ENCODE measurements at places on chromosomes 2 and 18.
A peak's percentile ranks its signal among the peaks of the same experiment; 100 is the strongest.

DNA sequence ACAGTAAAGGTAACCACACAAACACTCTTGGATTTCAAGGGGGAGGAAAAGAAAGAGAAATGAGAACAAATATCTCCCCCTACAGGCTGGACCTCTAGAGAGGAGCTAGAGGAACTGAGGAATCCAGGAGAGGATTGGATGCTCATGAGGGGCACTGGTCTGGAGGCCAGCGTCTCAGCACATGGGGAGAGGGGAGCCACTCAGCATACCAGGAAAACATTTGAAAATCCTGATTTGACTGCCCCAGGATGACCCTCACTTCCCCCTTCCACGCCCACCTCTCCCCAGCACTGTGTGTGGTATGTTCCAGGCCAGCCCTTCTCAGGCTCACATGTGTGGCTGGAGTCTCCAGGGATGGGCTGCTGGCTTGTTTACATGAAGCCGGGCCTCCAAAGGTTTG, 396.8 kb upstream of the ID2 start:
- DNase-seq = no peak

DNA sequence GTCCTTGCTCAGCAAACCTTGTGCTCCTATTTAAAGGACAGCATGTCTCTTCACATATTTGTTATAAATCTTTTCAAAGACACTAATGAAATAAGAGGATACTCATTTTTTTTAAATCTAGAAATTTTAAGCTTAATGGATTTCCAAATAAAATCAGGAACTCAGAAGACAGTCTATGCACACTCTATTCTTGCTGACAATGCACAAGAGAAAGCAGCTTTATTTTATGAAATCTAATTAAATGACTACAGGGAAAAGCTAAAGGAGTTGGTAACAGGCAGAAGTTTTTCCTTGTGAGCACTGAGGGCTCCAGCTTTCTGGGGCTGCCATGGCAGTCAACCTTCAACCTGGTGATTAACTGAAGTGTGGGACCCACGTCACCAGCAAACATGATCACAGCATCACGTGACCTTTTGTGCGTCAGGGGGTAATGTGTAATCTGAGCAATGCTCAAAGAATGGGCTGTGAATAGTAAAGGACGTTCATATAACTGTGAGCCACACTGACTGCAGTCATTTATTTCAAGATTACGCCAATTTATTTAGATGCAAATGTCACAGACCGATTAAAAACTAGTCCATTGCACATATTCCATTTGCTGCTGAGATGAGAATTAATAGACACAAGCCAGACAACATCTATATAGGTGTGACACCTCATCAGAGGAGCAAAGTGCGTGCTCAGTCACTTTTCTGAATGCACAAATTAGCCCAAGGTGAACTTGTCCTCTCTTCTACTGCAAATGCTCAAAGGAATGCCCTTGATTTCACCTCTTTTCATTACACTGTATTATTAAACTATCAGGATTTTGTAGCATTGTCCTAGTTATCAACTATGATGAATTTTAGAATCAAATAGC, 11.6 kb upstream of the DNER start:
- peak; percentile 60 for DNase-seq

DNA sequence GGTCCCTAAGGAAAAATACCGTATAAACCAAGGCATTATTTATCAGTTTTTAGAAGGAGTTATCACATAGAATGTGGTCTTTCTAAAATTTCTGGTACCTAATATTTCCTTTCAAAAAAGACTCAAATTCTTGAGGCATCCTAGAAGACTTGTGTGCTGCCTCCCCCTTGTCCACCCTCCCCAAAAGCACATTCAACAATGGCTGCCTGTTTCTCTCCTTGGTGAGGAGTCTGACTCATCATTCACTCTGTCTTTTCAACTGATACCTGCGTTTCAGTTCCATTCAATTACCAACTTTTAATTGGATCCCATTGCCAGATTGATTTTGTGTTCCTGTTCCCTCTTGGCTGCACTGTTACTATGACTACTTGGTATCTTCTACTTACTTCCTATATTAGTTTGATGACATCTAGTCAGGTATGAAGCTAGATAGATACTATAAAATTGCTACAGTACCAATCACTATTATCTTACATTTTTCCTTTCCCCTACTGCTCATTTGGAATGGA, 72.9 kb downstream of the XRCC5 start:
- DNase-seq = no peak

- no peak for DNase-seq
These were observed 23.3 kb upstream of the ALPI start for GRCh38 chr2:232432598-232433184.

DNA sequence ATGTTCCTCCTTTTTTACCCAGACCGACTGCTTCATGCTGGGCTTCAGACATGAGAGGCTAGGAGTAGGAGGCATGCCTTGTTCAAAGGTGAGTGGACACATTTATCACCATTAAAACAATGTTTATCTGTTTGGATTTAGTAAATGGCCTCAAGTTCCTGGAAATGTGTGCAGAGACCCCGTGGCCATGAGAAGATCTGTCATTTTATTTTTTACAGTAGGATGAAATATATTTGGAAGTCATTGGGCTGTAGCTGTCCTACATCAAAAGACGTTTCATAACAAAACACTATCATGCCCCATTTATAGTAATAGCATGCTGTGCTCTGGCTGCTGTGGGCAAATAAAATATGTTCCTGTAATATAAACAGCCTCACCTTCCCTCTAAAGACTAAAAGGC, 403.9 kb upstream of the TNP1 start:
- DNase-seq = peak; percentile 66

DNA sequence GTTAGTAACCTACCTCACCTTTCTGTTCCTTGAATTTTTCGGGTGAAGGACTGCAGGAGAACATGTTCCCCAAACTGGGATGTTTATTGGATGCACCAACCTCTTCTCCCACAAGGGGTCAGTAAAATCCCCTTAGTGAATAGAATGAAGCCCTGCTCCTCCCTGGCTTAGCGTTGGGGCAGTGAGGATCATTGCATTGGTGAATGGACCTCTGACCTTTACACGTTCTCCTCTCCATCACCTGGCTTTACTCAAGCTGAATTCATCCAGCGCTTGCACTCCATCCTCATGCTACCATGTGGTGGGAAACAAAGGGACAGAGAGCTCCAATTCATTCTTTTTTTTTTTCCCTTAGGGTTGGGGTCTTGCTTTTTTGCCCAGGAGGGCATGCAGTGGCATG, 157.2 kb downstream of the MIB1 start:
- DNase-seq = peak; percentile 71

DNA sequence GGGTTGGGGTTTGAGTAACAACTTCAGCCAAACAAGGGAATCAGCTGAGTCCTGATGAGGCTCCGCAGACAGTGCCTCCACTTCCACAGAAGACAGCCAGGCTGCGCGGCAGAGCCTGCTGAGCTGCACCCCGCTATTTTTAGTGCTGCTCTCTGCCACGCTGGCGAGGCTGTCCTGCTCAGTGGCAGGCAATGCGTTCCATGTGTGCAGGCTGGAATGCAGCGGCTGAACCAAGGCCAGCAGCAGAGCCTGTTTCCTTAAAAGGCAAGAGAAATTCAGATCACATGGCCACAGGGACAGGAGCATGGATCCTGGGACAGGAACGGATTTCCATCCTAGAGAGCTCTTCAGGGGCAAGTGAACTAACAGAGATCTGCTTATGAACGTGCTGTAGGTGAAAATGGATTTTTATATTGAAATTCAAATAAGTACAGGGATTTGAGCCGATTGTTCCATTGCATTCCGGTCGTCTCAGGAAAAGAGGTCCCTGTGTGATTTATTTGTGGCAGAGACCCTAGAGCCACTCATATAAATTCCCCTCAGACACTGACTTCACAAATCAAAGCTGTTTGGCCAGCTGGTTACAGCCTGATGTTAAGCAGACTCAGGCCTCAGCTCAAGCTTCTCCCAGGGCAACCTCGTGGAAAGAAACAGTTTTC, 98.7 kb downstream of the COL6A3 start:
- no peak for DNase-seq

DNA sequence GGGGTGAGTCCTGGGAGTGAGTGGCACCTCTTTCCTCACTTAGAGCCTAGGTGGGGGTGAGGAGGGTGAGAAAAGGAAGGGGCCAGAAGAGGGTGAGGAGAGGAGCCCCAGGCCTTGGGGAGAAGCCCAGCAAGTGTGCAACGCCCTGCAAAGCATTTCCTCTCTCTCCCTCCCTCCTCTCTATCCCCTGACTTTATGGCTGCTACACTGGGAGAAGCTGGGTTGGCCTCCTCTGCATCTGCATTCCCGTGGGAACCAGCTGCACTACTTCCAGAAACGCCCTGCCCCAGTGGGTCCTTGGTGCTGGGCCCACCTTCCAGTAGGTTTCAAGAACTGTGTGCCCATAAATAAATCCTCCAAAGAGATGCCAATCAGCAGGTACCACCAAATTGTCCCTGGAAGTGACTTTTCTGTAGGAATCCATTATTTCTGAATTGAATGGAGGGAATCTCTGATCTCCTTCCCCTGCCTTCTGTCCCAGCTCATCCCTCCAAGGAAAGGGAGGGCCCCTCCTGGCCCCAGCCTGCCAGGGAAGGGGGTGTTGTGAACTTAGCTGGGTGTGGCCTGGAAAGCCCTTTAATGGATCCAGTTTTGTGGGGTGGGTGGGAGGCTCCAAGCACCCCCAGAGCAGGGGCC, 95.7 kb upstream of the BOD1L2 start:
- DNase-seq = no peak

DNA sequence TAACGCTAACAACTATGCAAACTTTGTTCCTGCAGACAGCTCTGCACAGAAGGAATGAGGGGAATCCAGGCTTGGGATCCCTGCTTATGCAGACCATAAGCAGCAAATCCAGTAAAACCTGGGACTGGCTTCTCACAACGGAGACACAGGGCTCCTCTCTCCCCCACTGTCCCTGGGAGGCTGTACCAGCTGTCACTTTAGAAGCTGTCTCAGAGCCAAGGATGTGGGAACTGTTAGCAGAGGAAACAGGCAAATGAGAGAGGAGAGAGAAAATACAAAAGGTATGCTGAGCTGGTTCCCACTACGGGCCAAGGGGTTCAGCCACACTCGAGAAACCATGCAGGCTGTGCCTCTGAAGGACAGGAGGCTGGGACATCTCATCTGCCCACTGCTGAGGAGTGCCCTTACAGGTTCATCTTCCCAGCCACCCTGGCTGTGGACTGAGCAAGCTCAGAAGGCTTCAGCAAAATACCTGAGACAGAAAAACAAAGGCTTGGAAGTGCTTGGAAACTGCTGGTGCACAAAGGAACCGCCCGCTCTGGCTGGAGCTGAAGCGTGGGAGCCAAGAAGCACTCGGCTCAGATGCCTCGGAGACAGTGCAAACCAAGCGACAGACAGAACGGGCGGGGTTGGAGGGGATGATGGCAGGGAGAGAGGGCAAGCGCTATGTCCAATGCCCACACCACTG, 72.5 kb downstream of the FAM210A start:
- no peak for DNase-seq

- no peak for DNase-seq
These were observed 117.9 kb upstream of the ODC1 start for GRCh38 chr2:10566018-10566417.

All from NCI-H1417 (cell line).